ENCODE measurements at places on chromosomes 6 and 20. TPM values are rescaled to one million over a fixed set of nuclear protein-coding genes. Genes with fewer than 3 reads are reported as not detected.

The CFB gene
- 8.8 TPM for total RNA-seq

- peak; percentile 81 for DNase-seq
Measured at GRCh38 chr6:35034411-35035191, 106.5 kb downstream of the TCP11 start.

DNA sequence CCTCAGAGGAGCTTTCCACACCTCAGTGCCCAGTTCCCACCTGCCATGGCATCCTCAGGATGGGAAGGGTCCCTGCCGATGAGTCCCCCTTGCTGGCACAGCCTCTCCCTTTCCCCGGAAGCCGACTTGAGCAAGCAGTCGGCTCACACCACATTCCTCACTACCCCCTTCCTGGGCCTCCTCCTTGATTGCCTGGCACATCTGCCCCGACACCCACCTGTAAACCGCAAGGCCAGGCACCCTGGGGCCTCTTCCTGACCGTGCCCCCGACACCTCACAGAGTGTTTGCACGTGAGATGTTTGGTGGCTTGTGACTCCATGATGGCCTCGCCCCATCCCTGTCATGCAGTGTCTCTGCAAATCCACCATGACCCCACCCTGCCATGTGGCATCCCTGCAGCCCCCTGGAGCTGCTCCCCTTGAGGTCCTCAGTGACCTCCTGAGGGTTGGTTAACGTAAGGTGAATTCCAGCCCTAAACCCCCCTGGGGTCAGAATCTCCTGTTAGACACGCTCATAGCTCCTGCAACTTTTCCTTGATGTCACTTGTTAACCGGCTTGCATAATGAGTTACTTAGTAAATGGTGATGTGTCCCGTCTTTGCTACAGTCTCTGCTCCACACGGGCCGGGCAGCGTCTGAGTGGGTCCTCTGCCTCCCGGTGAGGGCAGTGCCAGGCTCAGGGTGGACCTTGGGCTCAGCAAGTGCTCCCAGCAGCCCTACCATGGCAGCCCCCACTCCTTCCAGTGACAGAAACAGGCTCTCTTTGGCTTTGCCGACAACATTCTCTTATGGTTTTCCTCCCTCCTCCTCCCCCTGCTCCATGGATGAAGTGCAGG, 115.9 kb upstream of the FRMD1 start:
- peak; percentile 42 for DNase-seq

The MEI4 gene
- total RNA-seq = 0.65 TPM

GRCh38 chr6:71512256-71512655, 223.6 kb downstream of the OGFRL1 start:
- no peak for DNase-seq

- no peak for DNase-seq
Measured at GRCh38 chr6:46926481-46926880, 4.7 kb upstream of the ADGRF5 start.

- DNase-seq = peak; percentile 70
Measured at GRCh38 chr6:44062771-44063560, 64.3 kb downstream of the MRPL14 start.

DNA sequence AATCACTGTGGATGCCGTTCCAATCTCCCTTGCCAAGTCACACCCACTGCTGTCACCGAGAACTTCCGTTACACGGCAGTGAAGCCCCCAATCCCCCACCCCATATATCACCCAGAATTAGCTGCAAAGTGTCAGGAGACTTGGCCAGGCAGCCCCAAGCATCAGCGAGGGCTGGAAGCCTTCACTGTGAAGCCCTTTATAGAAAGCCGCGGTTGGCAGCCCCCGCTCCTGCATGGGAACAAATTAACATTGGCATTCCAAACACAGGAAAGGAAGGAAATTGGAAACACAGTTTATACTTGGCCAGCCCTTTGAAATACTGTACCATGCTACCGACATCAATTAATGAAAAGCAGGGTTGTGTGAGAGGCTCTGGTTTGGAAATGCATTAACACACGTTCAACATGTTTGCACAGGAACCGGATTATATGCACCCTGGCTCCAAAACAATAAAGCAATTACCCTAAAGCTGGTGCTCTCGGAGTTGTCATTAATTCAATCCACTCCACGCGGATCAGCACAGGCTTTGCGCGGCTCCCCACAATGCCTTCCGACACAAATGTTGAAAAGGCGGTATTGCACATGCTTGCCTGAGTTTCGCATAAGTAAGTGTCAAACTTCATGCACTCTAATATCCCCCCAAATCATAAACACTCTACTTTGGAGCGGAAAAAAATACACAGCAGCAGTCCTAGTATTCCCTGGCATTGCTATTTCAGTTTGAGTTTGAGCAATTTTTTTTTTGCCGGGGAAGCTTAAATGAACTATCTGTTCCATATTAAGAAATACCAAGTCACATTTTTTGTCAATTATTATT, 7.1 kb downstream of the BMP7 start:
- no peak for DNase-seq

The UBE2C gene
- 1.7 TPM for total RNA-seq

DNA sequence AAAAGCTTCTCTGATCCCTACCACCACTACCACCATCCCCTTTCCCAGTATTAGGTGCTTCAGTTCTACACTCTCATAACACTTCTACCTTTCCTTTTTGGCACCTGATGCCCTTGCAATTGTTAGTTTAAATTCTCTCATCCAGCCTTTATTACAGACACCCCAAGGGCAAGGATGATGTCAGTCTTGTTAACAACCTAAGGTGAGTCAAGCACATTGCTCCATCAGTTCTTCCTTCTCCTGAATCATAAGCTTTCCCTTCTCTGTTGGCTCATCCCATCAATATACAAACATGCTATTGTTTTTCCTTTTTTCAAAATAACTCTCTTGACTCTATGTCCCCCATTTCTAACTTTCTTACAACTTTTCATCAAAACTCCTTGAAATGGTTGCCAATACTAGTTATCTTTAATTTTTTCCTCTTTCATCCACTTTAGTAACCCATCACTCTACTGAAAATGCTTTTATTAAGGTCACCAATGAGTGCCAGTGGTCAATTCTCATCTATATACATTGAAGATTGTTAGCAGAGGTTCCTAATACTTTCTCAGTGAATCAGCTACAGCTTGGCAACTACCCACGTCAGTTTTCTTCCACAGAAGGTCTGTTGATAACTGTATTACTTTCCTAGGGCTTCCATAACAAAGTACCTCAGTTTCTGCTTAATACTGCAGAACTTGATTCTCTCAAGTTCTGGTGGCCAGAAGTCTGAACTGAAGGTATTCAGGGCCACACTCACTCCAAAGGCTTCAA, 97.1 kb upstream of the FLRT3 start:
- no peak for DNase-seq

- DNase-seq = no peak
Measured at GRCh38 chr6:144012534-144012933, 4.5 kb upstream of the PLAGL1 start.

GRCh38 chr20:62051144-62051543, 14.5 kb downstream of the TAF4 start:
- DNase-seq = no peak

- DNase-seq = no peak
Measured at GRCh38 chr20:33278700-33279099, 4.3 kb upstream of the BPIFB1 start.

The LTB gene
- total RNA-seq = 1.6 TPM

GRCh38 chr6:36350681-36351571, 14.2 kb upstream of the BNIP5 start:
- DNase-seq = no peak

The CST11 gene
- total RNA-seq = not detected

The C4A gene
- 92.1 TPM for total RNA-seq

- DNase-seq = peak; percentile 71
Measured at GRCh38 chr20:3679749-3680700, 1.8 kb downstream of the ADAM33 start.

- DNase-seq = no peak
Measured at GRCh38 chr20:24033151-24033550, 44.6 kb upstream of the GGTLC1 start.

GRCh38 chr6:33985313-33985751, 160.6 kb downstream of the GRM4 start:
- DNase-seq = no peak

The HUS1B gene
- total RNA-seq = not detected

GRCh38 chr6:16503241-16503775, 258.0 kb downstream of the ATXN1 start:
- DNase-seq = no peak

DNA sequence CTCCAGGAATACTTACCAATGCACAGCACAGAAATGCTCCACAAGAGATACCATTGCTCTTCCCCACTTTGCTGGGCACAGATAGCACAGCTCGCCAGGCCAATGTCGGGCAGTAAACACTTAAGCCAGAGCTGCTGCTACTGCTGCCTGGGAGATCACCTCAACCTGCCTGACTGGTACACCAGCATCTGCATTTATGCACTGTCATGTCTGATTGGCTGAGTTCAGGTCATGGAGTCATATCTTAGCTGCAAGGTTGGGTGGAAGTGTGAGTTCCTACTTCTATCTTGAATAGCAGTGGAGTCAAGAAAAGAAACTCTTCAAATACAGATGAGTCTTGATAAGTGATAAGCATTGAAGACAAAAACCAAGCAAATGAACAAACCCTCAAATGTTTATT, 10.9 kb upstream of the ADGRF4 start:
- DNase-seq = no peak

GRCh38 chr6:12233693-12234571, 56.2 kb upstream of the EDN1 start:
- no peak for DNase-seq

The LY6G6F gene
- not detected for total RNA-seq

The TBXT gene
- total RNA-seq = not detected

GRCh38 chr20:62924442-62925075, 1.7 kb downstream of the DIDO1 start:
- no peak for DNase-seq

GRCh38 chr20:57921676-57922075, 211.9 kb upstream of the PMEPA1 start:
- DNase-seq = no peak

DNA sequence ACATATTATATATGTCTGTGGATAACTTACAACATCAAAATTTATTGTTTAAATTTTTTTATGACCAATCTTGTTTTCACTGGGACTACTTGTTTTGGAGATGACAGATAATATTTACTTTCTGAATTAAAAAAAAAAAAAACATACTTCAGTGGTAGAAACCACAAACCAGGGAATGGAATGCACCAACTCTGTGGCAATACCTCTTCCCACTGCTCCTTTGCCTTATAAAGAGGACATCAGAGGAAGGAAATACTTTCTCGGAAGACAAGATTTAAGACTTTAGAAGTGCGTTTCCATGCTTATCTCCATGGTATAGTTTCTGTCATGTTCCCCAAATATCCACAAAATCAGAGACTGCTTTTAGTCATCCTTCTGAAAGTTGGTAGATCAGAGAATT, 1241.1 kb upstream of the EYS start:
- DNase-seq = no peak

DNA sequence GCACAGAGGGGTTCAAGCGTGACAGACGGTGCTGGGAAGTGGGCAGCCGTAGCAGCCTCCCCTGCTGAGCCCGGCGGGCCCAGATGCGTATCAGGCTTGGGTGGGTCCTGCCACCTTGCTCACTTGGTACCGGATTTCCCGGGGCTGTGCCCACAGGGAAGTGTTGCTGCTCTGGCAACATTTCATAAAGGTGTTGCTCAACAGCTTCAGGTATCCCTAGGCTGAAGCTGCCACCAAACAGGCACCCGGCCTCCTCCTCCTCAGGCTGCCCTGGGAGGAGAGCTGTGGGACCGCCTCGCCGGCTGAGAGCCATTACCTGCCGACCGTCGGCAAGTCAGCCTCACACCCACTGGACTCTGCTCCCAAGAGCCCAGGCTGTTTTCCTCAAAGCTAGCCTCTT, 11.5 kb downstream of the PSMG4 start:
- DNase-seq = peak; percentile 27

GRCh38 chr6:1424306-1424927, 35.0 kb downstream of the FOXF2 start:
- DNase-seq = no peak

DNA sequence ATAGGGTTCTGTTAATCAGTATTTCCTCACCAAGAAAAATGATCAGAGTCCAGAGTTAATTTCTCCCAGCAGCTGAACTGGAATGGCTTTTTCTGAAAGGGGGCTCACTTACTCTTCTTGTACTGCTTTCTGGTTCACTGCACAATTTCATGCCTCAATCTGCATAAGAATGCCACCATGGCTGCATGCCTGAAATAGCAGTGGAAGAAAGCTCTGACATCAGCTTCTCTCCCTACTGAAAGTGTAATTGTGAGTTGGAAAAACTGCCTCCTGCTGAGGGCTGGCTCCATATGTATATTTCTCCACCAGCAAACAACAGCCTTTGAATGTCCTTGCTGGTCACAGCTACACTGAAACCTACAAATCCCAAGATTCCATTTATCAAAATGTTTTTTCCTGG, 1027.2 kb upstream of the GJE1 start:
- no peak for DNase-seq

GRCh38 chr6:137729866-137730629, 137.0 kb upstream of the TNFAIP3 start:
- no peak for DNase-seq

GRCh38 chr20:16821211-16822089, 73.3 kb downstream of the OTOR start:
- DNase-seq = no peak

The TREML1 gene
- total RNA-seq = not detected

DNA sequence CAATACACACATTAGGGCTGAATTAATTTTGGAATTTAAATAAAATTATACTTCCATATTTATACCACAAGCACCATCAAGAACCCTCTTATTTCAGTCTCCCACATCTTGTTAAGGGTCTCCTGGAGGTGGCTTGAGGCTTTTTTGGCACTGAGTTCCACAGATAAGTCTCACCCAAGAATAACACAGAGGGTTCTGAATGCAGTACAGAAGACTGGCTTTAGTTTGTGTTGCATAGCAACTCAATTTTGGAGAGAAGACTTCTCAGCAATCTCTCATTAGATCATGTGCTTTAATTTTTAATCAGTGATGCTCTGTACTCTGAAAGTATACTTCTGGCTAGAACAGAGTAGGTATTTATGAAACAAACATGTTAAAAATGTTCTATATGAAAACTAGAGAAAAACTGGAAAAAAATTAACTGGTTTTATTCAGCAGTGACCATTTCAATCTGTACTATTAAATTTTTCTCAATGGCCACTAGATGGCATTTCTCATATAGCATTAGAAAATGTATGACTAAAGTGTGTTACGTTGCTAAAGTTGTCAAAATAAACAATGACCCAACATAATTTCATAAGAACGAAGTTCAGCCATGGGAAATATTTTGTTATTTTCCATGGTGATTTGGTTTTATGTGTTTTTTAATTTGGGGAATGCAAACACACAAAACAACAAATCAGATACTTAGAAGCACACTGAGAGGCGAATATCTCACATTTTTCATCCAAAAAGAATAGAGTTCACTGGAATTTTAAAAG, 32.7 kb upstream of the MAP7 start:
- no peak for DNase-seq

DNA sequence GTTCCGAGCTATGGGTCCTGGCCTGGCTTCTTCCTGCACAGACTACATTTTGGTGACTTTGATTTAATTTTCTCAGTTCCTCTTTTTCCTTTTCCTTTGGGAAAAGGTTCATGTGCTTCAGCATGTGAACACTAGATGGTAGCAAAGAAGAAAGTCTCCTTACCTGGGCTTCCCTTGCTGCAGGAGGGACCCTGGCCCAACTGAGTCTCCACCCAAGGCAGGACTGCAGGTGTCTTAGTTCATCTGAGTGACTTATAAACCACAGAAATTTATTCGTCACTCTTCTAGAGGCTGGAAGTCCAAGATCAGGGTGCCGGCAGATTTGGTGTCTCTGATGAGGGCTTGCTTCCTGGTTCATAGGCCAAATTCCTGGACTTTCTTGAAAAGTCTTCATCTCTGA, 163.2 kb downstream of the SYCP2 start:
- DNase-seq = no peak

The BLTP3A gene
- 17.1 TPM for total RNA-seq

GRCh38 chr6:34412643-34413214, 13.1 kb downstream of the RPS10 start:
- no peak for DNase-seq

- peak; percentile 84 for DNase-seq
Measured at GRCh38 chr6:35496841-35497570, at the start of gene TEAD3. Gene TEAD3 (minus strand): TSS chr6:35497079.
